ENCODE measurements at places on chromosomes 4 and X.

DNA sequence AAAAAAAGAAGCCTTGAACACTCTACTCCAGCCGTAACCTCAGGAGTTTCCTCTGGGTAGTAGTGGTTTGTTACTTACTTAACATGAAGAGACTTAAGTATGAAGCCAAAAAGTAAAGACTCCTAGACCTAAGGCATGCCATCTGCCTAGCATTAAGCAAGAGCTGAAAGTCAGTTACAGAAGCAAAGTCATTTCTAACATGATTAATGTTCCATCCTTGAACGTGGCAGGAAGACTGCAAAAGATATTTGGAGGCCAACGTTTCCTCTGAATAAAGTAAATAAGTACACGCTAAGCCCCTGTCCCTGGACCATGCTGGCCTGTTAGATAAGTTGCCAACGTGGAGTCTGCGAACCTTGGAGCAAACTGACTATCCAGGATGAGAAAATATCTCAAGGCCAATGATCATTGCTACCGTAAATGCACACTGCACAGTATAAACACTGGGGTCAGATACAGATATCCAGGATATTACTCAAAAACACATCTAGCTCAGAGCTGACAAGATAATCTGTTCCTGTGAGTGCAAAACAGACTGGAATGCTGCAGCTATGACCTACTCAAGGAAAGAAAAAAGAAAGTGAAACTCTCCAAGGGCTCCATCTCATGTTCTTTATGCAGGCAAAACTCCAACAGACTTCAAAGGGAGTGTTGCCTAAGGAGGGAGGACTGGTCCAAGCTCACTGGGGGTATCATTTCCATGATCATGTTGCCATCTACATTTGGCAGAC, 255.8 kb downstream of the COL25A1 start:
- DNase-seq: no peak

- DNase-seq: no peak
Measured at GRCh38 chr4:93841803-93842345, 13.3 kb downstream of the ATOH1 start.

DNA sequence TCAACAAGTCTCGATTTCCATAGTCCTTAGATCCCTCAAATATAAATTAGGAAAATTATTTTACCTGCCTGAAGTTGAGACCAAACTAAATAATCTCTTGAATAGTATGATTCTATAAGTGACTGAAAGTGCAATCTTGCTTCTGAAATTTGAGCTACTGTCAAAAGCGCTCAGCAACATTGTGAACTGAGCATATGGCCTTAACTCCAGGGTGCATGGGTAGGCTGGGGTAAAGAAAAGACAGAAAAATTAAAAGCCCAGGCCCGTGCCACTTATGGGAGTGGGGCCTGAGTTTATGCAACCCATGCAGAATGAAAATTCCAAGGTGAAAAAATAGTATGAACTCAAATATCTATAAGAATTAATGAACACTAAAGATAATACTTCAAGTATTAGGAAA, 9.8 kb downstream of the PGRMC2 start:
- no peak for DNase-seq

- DNase-seq: no peak
Measured at GRCh38 chrX:21266949-21267348, 107.3 kb upstream of the CNKSR2 start.

- DNase-seq: no peak
Measured at GRCh38 chr4:567457-568350, 8.4 kb downstream of the TMEM271 start.

- DNase-seq: no peak
Measured at GRCh38 chrX:110691446-110691845, 104.2 kb downstream of the CHRDL1 start.

DNA sequence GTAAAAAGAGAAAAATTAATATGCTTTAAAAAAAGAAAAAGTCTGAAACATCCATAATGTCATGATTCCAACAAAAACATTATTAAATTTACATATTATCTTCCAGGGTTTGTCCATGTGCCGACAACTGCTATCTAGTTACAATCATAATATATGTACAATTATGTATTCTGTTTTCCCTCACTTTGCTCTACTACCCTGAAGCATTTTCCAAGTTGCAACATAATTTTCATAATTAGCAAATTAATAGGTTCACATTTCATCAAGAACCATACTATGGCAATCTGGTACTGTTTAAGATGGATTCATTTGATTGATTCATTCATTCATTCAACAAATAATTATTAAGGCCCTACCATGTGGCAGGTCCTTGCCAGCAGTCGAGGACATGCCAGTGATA, 128.9 kb upstream of the LEF1 start:
- no peak for DNase-seq

GRCh38 chrX:71321731-71322130, 20.2 kb downstream of the ITGB1BP2 start:
- no peak for DNase-seq

DNA sequence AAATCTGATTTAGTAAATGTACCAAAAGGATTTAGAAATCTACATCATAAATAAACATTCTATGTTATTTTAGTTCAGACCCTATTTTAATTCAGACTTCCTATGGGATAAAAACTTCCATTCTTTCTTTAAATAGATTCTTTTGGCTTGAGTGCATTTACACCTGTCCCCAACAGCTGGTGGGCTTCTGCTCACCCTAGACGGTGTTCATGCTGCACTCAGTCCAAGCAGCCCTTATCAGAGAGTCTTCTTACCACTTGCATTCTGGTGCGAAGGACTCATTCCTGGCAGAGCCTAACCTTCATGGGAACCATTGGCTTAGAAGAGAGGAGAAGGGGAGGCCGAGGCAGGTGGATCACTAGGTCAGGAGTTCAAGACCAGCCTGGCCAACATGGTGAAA, 57.3 kb downstream of the NPNT start:
- DNase-seq: no peak

DNA sequence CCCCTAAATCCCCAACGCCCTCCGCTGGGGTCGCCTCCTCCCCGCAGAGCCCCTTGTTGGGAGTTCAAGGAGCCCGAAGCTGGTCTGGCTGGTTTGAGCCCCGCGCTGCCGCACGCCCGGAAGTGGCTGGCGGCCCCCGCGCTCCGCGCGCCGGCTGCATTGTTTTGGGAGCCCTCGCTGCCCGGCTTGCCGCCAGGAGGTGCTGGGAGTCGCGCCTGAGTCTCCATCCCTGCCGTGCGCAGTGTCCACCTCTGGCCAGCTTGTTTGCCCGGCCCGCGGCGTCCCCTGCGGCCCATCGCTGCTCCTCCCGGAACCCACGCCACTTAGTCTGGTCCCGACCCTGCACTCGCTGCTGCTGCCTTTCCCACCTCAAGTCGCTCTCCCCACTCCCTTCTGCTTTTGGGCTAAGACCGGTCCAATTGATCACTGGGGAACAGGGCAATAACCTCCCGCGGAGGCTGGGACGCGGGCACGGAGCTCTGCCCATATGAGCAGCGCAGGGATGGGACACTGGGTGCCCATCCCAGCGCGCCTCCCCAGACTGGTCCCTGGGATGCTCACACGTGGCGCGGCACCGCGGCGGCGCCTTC, 2.2 kb upstream of the SFRP2 start:
- DNase-seq: no peak

GRCh38 chr4:150962245-150962644, 52.8 kb downstream of the LRBA start:
- DNase-seq: no peak

- DNase-seq: no peak
Measured at GRCh38 chr4:105902550-105903262, 7.4 kb downstream of the NPNT start.

GRCh38 chr4:7058792-7059191, 9.1 kb downstream of the GRPEL1 start:
- no peak for DNase-seq

- no peak for DNase-seq
Measured at GRCh38 chr4:148800336-148800885, 358.2 kb upstream of the NR3C2 start.

DNA sequence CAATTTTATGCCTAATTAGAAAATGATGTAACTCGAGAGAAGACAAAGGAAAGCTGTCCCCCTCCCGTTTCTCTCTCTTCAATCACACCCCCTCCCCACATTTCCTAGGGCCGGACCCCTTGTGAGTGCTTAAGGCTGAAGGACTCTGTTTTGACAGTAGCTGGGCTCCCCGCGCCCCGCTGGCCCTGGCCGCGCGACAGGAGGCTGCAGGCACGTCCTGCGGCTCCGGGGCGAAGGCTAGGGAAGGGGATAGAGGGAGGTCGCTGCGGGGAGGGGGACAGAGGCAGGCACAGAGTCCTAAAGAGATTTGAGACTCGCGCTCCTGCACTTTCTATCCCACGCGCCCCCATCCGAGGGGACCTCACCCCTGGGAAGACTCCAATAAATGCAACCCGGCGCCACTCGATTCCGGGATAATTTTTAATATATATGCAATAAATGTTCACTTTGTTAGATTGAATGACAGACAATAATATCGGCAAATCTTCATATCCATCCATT, 56.2 kb upstream of the TMEM33 start:
- no peak for DNase-seq

DNA sequence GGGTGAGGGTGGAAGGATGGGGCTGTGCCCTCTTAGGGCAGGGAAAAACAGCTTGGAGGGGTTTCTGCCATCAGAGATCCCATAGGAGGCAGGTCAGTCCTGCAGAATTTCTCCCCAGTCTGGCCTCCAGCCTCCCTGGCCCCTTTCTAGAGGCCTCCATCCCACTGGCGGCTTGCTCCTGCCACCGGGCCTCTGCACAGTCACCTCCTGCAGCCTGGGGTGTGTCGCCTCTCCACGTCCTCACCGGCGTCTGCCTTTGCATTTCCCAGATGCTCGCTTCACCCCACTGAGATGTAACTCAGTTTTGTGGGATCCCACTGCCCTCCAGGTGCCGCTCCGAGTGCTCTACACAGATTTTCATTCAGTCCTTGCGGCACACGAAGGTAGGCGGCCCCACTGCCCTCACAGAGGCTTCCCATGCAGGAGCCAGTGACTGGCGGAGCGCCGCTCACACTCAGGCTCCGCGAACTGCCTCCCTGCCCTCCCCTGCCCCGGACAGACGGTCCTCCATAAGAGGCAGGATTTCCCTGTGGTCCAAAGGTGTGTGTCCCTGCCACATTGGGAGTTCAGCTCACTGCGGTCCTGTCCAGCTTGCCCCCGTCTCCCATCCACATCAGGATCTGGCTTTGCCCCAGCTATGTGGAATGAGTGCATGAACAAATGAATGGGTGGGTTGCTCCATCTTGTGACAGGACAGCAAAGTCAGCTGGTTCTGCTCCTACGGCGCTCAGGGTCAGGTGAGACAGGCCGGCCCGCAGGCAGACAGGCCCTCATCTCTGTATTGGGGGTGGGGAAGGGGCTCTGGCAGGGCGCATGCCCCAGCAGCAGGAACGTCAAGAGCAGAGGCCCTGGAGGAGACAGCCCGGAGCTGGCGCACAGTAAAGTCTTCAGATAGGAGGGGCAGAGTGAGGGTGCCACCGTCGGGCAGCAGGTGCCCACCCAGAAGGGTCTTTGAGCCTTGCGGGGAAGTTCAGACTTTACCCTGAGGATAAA, 2.7 kb upstream of the TMEM271 start:
- DNase-seq: no peak

GRCh38 chrX:132909643-132910042, 48.8 kb downstream of the HS6ST2 start:
- DNase-seq: no peak

DNA sequence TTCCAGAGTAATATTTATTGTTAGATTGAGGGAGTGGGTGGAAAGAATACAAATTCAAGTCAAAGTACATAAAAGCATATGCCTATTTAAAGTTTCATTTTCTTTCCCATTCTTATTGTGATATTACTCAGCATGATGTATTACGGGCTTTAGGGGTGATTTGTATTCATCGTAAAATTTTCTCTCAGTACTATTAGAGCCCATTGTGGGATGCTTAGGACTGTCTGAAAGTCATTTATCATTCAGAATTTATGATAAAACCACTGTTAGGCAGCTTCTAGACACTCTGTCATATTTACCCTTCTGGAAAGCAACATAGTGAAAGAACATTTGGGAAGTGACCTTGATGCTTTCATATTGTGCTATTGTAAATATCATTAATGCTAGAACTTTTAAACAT, 45.9 kb downstream of the AGA start:
- DNase-seq: no peak

GRCh38 chr4:89579771-89580170, 257.2 kb downstream of the SNCA start:
- no peak for DNase-seq

DNA sequence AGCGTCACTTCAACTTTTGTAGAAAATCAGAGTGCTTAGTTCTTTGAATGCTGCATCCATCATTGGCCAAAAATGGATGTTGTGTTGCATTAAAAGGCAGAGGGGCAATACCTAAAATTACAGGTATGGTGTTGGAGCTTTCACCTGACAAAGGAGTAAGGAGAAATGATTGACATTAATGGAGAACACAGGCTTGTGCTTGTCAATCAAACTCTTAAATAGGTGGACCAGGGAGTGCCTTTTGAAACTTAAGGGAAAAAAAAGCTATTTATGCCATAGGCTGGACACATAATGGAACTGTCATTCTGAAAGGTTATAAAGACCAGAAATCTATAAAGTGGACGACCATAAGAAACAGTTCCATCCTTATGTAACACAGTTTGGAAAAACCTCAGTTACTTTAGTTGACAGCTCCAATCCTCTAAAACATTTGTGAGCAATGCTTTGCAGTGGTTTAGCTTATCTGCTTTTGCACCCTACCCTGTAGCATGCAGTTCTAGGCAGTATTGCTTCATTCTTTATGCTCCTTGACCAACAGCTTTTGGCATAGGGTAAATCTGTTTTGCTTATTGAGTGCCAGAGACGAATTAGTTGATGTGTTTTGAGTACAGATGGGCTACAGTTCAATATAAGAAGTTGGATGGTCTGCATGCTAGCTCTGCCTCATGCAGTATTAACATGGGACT, 2.4 kb downstream of the HADH start:
- no peak for DNase-seq

GRCh38 chr4:145786261-145786660, 106.3 kb downstream of the C4orf51 start:
- no peak for DNase-seq

DNA sequence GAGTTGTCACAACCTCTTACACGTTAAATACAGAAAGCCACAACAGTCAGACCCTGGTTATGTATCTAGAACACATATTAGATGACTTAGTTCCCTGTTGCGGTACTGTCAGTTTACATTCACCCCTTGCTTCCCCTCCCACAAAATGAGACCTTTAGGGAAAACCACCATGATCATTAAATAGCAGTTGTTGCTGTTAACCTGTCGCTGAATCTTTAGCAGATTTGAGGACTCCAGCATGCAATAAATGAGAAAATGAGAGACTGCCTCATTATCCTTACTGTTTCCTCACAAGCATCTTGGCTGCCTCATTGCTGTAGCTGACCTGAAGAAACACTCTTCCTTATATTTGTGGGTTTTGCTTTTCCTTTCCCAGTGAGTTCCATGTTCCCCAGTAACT, 77.8 kb downstream of the HOPX start:
- DNase-seq: no peak

GRCh38 chrX:65985922-65986588, 53.8 kb downstream of the VSIG4 start:
- no peak for DNase-seq

GRCh38 chrX:37922928-37923327, 75.6 kb upstream of the DYNLT3 start:
- DNase-seq: no peak

DNA sequence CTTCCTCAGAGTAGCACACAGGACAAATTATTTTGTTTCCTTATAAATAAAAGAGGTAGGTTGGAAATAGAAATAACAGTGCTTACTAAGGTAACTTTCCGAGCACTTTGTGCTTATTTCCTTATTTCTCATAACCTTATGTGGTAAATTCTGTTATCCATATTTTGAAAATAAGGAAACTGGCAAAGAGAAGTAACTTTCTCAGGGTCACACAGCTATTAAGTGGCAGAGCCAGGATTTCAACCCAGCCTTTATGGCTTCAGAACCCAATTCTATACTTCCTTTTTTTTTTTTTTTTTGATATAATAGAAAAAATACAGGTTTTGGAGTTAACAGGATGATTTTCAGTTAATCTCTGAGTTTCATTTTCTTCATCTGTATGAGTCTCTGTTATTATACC, 3.3 kb downstream of the UTP3 start:
- no peak for DNase-seq

All from D721Med (cell line).